ENCODE measurements at places on chromosomes 7 and 10.

DNA sequence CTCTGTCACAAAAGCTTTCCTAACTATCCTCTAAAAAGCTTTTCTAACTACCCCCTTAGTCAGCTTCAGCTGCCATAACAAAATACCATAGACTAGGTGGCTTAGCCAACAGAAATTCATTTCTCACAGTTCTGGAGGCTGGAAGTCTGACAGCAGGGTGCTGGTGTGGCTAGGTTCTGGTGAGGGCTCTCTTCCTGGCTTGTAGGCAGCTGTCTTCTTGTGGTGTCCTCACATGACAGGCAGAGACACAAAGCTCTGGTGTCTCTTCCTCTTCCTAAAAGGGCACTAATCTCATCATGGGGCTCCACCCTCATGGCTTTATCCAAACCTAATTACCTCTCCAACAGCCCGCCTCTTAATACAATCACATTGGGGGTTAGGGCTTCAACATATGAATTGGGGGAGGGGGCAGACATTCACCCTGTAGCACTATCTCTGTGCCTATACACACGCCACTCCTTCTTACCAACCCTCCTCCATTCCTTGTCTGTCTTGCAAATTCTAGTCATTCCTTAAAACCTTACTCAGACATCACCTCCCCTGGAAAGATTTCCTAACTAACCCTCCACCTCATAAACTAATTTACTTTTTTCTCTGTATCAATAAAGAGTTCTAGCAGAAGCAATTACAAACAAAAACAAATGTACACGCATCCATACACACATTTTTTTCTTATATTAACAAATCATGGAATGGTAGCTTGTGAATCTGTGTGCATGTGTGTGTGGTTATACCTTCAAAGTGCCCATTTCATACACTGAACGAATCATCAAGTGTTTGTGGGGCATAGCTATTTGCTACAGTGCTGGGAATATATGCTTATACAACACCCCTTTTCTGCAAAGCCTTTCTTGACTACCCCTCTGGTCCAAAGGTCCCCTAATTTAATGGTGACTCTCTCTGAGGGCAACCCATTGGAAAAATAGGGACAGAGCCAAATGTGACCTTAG lies 26.4 kb downstream of the RHOBTB1 start:
- no peak for DNase-seq

GRCh38 chr7:131369354-131369753 lies 41.7 kb downstream of the MKLN1 start:
- no peak for DNase-seq

DNA sequence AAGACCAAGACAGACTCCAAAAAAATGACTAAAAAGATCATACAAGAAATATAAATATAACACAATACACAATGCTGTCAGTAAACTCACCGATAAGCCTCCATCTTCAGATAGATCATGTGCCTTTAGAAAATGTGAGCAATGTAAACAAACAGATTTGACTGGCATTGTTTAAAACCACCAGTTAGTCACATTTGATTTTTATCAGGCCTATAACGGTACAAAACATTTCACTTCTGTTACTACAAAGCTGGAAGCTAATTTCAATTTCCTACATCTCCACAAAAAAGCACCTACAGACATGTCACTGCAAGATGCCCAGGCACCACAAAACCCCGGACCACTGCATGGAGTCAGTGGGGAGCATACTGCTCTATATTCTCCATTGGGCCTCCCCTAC lies 18.9 kb downstream of the SGMS1 start:
- DNase-seq = no peak

DNA sequence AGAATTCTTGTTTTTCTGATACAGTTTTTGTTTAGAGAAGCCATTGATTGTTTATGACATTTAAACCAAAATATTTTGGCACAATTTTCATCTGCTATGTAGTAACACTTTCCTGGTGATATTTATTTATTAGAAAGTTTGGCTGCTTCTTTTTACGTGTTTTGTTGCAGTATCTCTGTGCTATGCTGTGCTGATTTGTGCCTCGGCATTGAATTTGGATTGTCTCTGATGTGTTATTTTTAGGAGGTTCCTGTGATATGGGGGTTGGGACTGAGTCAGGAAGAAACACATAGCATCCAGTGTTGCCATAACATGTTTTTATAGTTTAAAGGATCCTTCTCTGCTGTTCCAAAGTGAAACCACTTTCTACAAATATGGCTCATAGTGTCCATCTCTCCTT lies 1197.7 kb upstream of the LRRN3 start:
- DNase-seq = no peak

GRCh38 chr7:95276114-95276513 lies 48.2 kb downstream of the PON1 start:
- DNase-seq = no peak

DNA sequence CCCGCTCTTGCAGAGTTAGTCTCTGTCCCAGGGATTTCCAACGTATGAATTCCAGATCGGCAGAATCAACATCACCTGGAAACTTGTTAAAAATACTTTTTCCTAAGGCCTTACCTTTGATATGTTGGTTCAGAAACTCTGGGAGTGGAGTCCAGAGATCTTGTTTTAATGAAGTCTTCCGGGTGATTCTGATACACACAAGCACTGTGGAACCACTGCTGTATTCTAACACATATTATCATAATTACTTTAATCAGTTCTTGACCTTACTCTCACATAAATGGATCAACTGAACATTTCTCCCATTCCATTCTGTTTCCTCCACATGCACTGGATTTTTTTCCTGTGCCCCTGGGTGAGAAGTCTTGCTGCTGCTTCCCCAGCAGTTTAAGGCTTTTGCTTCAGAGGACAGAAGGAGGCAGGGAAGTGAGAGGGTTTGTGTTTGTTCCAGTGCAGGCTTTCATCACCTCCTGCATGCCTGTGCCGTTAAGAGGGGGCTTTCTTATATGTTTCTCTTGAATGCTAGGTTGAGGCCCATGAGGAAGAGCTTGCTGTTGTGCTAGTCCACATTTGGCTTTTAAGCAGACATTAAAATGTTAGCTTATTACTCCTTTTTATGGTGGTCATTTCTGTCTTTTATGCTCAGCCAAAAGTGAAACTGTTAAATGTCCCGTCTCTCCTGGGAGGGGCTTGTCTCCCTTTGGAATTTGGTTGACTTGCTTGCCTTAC lies 32.4 kb downstream of the CCSER2 start:
- DNase-seq = no peak

DNA sequence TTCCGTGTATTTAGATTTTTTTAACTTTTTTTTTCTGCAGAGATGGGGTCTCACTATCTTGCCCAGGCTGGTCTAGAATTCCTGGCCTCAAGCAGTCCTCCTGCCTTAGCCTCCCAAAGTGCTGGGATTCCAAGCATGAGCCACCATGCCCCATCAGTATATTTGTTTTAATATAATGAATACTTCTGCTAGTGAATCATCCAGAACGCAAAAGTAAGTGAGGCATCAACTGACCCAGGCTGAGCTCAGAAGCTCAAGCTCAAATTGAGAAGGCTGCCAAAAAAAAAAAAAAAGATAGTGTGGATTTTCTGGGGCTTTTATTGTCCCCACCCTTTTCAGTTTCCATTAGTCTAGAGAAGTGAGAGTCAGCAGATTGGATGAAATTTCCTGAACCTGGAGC lies 39.0 kb upstream of the TECTB start:
- DNase-seq = no peak

- DNase-seq = no peak
Measured at GRCh38 chr7:27182861-27183681, 2.0 kb downstream of the HOXA11 start.

DNA sequence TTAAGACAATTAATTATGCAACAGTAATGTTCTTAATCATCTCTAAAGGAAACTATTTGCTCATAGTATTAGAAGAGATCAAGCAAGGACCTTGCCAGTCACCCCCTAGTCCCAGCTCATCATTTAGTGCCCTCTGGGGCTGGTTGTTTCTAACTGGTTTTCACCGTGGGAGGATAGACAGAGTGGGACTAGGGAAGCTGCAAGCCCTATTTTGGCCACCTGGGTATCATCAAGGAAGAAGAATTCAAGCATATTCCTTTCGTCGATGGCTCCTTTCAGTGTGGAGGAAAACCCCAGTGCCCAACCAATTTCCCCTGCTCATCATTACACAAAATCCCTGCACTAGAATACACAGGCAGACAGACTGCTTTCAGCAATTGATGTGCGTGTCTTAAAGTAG lies 30.6 kb upstream of the FGFR2 start:
- DNase-seq = no peak

GRCh38 chr10:103874730-103875129 lies 19.4 kb upstream of the SH3PXD2A start:
- no peak for DNase-seq

Data from activated CD8-positive, alpha-beta memory T cell treated with anti-CD3 and anti-CD28 coated beads for 1 hour (primary cell).